ENCODE measurements at places on chromosomes 1 and 21.

GRCh38 chr1:53116307-53116810, 26.1 kb downstream of the SLC1A7 start:
- no peak for DNase-seq

DNA sequence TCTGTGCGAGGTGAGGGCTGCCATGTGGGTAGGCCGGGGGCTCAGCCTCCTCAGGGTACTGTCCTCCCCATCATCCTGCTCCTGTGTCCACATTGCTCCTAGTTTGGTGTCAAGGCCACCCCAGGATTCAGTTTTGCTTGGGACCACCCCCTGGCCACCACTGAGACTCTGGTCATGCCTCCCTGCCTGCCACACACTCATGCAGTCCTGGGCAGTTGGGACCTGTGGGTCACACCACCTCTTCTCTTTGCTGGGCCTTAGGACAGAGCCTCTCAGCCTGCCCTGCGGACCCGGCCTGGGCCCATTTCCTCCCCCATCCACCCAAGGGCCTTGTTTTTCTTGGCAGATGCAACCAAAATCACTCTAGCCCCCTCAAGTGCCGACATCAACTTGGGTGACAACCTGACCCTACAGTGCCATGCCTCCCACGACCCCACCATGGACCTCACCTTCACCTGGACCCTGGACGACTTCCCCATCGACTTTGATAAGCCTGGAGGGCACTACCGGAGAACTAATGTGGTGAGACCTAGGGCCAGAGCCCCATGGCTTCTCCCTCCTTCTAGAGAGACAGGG, 19.4 kb downstream of the TMEM81 start:
- DNase-seq = no peak

- no peak for DNase-seq
Observed at GRCh38 chr1:66730462-66730861, 21.8 kb upstream of the DYNLT5 start.

DNA sequence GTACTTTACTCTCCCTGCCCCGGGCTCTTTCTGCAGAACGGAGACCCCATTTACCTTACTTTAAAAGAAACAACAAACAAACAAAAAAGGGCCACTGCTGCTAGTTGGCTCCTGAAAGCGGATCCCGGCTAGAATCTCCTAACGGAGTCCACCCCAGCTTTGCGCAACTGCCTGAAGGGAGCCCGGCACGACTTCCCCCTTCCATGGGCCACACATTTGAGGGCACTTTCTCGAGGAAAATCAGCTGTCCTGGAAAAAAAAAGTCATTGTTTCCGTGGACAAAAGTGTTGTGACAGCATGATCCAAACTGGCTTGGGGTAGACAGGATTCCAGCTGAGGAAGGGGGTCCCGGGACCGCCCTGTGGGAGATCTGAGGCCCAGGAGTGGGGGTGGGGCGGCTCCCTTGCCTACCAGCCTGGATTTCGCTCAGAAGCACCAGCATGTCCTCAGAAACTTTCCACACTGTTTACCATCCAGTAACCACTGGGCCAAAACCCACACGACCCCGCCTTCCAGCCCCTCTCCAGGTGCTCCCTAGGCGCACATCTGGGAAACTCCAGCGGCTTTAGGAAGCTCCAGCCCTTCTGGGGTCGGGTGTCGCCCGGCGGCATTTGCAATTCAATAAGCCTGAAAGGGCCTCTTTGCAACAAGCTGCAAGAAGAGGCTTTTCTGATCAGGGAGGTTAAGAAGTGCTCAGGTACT, 4.8 kb downstream of the RIPK4 start:
- DNase-seq = peak; percentile 24

DNA sequence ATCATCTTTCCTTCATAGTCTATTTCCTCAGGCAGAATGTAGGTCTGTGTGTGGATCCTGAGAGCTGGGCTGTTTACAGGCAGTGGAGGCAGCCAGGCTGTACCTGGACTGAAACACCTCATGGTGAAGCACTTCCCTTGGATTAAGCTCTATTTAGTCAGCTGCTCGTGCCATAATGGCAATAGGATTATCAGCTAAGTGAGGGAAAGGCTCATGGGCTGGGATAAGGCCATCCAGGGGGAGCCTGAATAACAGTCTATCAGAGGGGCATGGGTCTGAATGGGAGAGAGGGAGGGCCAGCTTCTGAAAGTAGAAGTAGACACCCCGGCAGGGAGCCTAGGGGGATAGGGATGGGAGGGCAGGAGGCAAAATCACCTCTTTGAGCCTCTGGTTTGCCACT, 8.3 kb downstream of the RNASEL start:
- no peak for DNase-seq

DNA sequence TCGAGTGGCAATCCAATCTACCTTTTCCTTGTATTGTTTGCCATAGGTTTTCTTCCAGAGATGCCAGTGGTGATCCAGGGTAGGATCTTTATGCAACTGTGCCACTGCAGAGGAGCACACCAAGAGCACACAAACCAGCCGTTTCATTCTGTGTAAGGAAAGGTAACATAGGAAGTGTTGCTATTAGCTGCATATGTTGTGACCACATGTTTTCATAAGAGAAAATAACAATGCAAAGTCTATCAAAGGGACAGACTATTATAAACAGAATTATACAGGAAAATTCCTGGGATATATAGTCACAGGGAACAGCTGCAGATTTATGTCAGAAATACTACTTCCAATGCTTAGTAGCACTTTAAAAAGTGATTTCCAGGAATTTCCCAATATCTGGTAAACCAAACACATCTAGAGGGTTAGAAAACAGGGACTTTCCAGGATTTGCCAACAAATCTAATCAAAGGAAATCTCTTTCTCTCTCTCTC, 919 bp downstream of the CTSS start:
- DNase-seq = no peak

DNA sequence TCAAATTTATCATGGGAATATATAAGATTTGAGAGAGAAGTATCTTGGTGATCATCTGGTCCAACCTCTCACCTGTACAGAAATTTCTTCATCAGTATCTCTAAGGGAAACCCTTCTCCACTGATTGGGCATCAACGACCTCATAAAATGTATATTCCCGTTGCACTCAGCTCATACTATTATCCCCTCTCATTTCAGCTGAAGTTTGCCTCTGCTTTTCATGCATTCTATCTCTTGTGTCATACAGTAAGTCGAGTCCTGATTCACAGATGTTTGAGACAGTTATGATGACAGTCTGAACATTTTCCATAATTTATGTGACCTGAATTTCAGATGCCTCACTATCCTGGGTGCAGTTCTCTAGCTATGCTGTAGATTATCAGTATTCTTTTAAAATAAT, 21.0 kb downstream of the OR10R2 start:
- no peak for DNase-seq

All from NCI-H526 (cell line).